ENCODE measurements at places on chromosomes 12 and 14.
A peak's percentile ranks its signal among the peaks of the same experiment; 100 is the strongest.

DNA sequence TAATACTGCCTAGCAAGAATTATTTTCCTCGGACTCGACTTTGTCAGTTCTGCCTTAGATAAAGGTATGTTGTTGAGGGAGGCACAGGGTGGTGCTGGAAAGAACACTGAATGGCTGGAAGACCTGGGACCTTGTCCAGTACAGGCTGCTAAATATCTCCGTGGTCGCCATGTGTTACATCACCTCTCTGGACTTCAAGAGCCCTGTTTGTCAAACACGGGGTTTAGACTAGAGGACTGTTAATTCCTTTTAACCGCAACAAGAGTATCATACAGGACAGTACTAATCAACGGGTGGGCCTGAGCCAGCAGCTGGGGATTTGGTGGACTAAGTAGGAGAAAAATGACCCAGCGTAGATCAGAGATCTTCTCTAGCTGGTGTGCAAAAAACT lies 476.3 kb downstream of the LRIG3 start:
- no peak for DNase-seq

GRCh38 chr12:3236345-3237187 lies 159.4 kb downstream of the TSPAN9 start:
- no peak for DNase-seq

DNA sequence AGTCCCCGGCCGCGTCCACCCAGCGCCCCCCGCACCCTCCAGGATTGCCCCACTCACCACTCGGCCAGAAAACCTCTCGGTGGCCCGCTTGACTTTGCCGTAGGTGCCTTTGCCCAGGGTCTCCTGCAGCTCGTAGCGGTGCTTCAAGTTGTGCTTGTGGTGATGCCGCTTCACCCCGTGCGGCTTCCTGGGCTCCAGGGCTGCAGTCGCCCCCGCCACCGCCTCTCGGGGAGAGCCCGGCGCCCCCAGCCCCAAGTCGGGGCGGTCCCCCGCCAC lies 459 bp downstream of the NUAK1 start:
- no peak for DNase-seq

- no peak for DNase-seq
Measured at GRCh38 chr12:113222730-113223531, 1.7 kb downstream of the TPCN1 start.

- DNase-seq: no peak
Measured at GRCh38 chr14:28375295-28375694, 391.3 kb upstream of the FOXG1 start.

- no peak for DNase-seq
Measured at GRCh38 chr14:105445290-105445689, 25.7 kb downstream of the MTA1 start.

- no peak for DNase-seq
Measured at GRCh38 chr12:66786531-66787308, 107.8 kb upstream of the GRIP1 start.

DNA sequence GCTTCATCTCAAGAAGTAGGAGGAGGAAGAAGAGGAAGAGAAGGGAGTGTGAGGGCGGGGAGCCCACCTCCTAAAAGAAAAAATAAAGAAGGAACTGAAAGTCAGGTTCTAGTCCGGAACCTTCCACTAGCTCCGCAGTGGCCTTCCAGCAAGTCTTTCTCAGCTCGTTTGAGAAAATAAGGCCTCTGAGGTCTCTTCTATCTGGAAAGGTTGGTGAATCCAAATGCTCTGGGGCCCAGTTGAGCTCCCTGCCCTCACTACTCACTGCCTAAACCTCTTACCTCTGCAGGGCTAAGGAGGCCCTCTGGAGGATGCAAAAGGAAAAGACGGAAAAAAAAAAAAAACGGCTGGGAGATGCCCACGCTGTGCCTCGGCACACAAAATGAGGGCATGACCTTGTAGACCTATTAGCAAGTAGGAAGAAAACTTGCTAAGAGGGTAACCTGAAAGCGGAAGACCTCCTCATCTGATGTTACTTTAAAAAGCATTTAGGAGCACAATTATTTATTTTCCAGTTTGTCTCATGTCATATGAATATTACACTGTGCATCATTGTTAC lies 35.9 kb downstream of the FBLN5 start:
- peak; percentile 56 for DNase-seq

DNA sequence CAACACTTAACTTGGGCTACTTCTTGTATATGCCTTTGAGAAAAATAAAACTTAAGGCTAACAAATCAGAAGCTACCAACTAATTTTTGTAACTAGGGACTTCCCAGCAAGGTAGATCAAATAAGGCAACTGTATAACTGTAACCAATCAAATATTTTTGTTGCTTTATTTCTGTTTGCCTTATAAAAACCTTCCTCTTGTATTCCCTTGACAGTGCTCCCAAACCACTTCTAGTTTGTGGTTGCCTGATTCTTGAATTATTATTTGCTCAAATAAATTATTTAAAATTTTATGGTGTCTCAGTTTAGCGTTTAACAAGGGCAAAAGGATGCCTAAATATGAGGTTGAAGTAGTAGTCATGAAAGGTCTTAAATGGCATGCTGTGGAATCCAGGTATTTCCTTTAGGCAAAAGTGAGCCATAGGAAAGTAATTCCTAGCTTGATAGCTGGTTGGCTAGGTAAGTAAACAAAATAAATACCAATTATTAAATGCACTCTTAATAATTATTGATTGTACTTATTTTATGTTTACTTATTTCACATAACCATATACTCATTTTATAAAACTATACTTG lies 632.6 kb downstream of the RPL10L start:
- no peak for DNase-seq

DNA sequence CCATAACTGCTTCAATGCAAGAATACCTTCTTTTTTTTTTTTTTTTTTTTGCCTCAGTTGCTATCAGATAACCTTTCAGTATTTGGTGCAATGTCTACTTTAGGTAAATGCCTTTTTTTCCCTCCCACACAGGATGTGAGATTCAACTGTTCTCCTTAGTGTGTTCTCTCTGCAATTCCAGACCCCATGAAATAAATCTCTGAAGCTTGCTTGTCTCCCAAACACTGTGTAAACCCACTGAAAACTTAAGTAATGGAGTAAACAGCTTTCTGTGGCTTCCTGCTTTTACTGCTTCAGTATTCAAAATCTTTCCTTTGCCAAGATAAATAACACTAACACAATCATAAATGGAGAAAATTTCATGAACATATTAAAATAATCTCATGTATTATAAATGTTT lies 55.8 kb upstream of the CLEC14A start:
- DNase-seq: no peak

DNA sequence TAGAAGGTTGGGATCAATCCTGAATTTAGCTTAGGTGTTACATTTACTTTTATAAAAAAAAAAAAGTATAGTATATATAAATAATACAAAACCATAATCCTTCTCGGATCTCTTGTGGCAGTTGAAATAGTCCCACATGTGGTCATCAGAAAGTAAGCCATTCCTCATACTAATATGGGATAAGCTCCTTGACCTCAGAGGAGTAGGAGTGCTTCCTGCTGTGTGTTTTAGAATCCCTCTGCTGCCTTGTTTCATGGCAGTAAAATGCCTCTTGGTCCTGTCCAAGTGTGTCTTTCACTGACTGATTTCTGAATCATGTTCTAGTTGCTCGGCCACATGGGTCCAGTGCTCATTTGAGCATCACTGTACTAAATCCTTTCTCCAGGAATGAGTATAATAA lies 117.0 kb downstream of the NTN4 start:
- no peak for DNase-seq

- DNase-seq: no peak
Measured at GRCh38 chr14:70594461-70594860, 6.0 kb downstream of the MED6 start.

DNA sequence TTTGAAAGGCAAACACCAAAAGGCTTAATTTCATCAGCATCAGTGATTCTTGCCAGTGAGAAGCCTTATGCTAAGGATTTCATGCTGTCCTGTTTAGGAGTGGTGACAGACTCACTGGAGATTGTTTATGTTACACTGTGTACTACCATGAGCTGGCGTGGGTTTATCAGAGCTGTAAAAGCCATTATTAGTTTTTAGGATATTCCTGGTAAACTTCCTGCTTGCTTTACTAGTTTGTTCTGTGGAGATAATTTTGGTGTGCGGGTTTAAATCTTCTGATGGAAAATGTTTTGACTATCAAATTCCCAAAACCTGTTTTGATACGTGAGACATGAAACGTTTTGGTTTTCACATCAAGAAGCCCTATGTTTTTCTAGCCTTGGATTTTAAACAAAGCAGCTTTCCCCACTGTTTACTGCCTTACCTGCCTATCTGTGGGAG lies 15.2 kb downstream of the PPFIBP1 start:
- DNase-seq: no peak

DNA sequence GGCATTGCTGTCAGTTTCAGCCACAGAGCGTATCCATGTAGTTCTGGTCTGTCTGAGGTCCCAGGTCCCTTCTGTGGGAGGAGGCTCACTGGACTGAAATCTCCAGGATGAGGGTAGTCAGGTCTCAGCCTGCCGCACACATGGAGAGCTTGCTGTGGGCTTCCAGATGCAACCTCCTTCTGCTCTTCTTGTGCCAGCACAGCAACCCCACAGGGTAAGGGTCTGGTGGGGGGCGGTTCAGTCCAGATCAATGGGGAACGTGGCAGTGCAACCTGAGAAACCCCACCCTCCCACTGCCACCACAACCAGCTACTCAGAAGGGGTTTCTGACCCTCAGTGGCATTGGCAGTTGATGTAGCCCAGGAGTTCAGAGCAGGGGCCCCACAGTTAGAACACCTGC lies 61.2 kb downstream of the BEGAIN start:
- DNase-seq: no peak

GRCh38 chr12:42130672-42131402 lies 13.8 kb downstream of the GXYLT1 start:
- no peak for DNase-seq

DNA sequence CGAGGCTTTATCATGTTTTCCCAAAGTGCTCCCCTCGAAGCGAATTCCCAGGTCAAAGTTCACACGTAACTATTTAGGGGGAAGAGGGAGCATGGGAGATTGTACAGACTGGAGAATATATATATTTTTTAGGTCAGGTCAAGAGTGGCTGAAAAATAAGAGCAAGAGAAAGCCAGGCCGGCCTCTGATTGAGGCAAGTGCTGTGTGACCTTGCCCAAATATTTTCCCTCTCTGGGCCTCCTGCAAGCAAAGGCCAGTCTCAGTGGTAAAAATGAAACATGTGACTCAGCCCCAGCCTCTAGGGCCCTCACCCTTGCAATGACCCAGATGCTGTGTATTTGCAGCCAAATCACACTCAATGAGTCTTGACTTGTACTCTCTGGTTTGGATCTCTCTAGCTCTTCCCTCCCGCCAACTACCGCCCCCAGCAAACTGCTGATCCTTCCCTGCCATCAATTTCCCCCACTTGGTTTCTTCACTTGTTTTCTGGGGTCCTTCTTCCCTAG lies 34.1 kb downstream of the SMUG1 start:
- no peak for DNase-seq

- DNase-seq: no peak
Measured at GRCh38 chr14:90629471-90629870, 186.8 kb downstream of the TTC7B start.

DNA sequence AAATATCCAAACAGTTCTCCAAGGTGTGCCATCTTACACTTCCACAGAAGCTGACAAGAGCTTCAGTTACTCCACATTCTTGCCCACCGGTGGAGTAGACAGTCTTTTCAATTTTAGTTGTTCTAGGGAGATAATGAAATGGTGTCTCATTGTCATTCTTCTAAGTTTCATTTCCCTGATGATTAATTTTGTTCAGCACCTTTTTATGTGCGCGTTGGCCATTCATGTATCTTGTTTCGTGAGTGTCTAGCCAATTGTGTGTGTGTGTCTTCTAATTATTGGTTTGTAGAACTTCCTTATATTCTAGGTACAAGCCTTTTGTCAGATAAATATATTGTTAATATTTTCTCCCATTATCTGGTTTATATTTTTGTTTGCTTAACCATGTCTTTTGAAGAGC lies 63.1 kb downstream of the GLT1D1 start:
- DNase-seq: no peak

DNA sequence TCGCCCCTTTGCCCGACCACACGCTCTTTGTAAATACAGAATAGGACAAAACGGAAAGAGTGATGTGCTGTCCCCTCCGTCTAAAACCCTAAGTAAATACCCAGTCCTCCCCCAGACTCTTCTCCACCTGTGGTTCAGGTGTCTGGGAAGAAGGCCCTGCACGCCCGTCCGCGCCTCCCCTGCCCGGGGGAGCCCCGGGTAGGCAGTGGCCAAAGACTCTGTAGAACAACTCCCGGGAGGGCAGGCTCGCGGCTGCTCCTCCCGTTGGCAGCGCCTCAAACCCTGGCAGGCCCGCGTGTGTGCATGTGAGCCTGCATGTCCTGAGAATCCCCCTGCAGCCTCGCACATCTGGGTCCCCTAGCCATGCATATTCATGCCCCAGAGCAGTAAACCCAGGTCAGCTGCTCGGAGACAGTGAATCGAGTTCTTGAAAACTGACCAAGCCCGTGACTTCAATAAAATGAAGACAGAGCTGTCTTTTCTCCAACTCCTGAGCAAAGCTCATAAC lies 165.8 kb downstream of the MON2 start:
- DNase-seq: no peak

DNA sequence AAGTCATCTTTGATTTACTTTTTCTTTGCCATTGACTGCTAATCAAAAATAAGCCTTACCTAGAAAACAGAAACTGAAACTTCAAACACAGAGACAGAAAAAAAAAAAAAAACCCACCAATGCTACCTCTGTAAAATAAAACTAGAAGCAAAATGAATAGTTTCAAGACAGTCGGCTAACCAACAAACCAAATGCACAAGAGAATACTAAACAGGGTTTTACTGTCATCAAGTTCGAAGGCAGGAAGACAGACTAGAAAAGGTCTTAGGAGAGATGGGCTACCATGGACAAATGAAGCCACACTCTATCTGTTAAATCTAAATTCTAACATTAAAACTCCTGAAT lies 59.5 kb downstream of the SEL1L start:
- peak; percentile 13 for DNase-seq

GRCh38 chr12:113818833-113819232 lies 147.3 kb downstream of the RBM19 start:
- DNase-seq: no peak

GRCh38 chr14:64200170-64200569 lies 94.0 kb downstream of the ESR2 start:
- DNase-seq: no peak

- no peak for DNase-seq
Measured at GRCh38 chr12:128542844-128543243, 275.9 kb downstream of the TMEM132C start.

- no peak for DNase-seq
Measured at GRCh38 chr14:99568567-99569560, 35.1 kb downstream of the CCDC85C start.

- no peak for DNase-seq
Measured at GRCh38 chr12:104354167-104354867, 50.8 kb downstream of the EID3 start.

DNA sequence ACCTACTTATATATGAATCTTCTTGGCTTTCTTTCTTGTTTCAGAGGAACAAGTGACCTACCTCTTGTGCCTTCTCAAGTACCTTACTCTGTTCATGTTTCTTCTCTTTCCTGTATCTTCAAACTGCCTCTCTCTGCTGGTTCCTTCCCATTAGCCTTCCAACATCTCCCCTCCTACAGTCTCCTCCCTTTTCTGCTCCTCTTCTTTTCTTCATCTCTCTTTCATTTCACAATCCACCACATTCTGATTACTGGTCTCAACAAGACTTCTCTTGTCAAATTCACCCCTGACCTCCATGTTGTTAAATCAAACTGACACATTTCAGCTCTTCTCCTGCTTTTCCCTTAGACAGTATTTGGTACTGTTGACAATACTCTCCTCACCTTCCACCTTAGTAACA lies 95.6 kb downstream of the BRMS1L start:
- no peak for DNase-seq

- peak; percentile 38 for DNase-seq
Measured at GRCh38 chr12:4353785-4354208, 25.7 kb downstream of the FGF23 start.

Data from CD4-positive, alpha-beta T cell treated with Interleukin-15 for 4 hours (primary cell).